ENCODE measurements at places on chromosomes 3 and 15.

DNA sequence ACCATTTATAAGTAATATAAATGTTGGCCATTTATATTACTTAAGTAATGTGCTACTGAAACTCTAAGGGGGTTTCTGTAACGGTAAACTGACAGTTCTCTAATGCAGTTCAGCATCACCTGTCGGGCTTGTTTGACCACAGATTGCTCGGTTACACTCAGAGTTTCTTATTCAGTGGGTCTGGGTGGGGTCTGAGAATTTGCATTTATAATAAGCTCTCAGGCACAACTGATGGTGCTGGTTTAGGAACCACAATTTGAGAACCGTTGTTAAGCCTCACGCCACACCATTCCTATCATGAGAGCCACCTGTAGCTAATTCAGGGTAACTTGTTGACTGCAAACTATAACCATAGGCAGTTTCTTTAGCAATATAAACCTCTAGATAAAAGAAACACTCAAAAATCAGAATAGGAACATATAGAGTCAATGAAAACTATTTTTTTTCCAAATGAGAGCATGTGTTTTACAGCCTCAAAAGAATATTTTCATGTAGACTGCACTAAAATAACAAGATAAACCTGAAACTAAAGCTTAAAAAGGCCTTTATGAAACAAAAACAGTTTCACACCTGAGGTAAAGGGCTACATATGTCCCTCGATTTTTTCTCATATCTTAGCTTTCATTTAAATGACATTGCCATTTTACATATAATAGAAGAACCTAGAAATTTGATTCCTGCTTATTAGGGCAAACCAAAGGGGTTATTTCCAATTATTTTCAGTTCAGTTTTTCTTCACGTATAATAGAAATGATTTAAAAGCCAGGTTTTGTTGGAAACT, 604.8 kb downstream of the UNC13C start:
- no peak for DNase-seq

DNA sequence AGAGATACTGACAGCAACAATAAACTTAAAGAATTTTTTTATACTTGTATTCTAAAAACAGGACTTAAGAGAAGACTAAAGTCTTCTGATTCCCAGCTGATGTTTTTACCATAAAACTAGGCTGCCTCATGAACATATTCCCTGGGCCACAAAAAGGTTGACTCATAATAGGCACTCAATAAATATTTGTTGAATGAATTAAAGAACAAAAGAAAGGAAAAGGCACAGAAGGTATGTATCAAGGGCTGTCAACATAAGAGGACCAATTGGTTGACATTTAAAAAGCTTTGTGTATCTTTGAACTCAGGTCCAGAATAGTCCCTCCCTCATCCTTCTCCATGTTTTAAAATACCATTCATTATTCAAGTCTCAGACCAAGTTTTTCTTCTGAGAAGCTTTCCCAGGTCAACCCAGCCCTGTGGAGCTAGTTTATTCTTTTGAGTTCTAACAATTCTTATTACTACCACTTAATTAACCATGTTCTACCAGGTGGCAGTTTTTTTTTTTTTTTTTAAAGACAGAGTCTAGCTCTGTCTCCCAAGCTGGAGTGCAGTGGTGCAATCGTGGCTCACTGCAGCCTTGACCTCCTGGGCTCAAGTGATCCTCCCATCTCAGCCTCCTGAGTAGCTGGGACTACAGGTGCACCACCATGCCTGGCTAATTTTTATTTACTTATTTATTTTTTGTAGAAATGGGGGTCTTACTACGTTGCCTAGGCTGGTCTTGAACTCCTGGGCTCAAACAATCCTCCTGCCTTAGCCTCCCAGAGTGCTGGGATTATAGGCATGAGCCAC, 17.5 kb upstream of the ARHGEF3 start:
- no peak for DNase-seq

GRCh38 chr15:89332446-89332845, 2.2 kb downstream of the POLG start:
- DNase-seq, result no peak

DNA sequence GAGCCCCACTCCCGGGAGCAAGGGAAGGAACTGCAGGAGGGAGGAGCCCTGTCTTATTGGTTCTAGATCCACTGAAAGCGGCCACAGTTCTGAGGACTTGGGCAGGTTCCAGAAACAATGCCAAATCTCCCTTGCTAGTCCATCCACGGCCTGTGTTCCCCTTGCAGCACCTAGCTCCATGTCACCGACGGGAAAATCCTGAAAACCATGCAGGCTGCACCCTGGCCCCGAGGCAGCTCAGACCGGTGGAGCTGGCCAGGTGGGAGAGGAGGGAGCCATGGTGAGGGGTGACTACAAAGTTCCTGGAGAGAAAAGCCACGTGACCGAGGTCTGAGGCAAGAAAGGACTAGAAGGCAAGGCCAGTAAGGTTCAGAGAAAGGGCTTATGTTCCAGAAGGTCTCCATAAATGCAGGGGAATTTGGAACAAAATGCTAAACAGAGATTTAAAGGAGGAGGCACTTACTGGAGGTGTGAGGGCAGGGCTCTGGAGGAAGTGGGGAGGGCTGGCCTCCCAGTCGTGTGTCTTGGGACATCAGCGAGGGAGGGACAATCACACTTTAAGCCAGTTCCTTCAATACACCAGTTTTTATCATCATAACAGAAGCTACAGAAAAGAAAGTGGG, 5.4 kb downstream of the MGLL start:
- DNase-seq, result no peak

GRCh38 chr3:11908981-11909698, 62.5 kb upstream of the TAMM41 start:
- DNase-seq, result no peak

GRCh38 chr3:15876669-15877068, 78.9 kb upstream of the ANKRD28 start:
- DNase-seq, result no peak

- DNase-seq, result no peak
Observed at GRCh38 chr15:98609144-98609852, 39.0 kb upstream of the IGF1R start.

DNA sequence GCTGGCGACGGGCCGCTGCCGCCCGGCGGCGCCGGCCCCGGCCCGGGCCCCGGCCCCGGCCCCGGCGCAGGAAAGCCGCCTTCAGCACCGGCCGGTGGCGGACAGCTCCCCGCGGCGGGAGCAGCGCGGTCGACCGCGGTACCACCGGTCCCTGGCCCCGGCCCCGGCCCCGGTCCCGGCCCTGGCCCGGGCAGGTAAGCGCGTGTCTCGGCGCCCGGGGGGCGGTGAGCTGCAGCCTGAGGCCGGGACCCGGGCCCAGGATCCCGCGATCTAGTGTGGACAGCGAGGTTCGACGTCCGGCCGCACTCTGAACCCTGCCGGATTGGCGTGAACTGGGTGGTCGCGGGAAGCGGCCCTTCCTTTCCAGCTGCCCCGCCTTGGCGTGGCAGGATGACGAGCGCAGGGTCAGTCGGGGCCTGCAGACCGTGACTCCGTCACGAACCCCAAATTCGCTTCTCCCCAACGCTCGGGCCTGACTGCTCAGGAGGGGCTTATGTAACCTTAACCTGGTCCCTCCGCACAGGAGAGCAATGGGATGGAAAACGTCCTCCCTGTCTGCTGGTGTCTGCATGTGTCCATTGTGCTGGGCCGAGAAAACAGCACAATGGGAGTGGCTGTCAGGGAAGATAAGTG, 472 bp downstream of the BSN start:
- DNase-seq, result no peak

DNA sequence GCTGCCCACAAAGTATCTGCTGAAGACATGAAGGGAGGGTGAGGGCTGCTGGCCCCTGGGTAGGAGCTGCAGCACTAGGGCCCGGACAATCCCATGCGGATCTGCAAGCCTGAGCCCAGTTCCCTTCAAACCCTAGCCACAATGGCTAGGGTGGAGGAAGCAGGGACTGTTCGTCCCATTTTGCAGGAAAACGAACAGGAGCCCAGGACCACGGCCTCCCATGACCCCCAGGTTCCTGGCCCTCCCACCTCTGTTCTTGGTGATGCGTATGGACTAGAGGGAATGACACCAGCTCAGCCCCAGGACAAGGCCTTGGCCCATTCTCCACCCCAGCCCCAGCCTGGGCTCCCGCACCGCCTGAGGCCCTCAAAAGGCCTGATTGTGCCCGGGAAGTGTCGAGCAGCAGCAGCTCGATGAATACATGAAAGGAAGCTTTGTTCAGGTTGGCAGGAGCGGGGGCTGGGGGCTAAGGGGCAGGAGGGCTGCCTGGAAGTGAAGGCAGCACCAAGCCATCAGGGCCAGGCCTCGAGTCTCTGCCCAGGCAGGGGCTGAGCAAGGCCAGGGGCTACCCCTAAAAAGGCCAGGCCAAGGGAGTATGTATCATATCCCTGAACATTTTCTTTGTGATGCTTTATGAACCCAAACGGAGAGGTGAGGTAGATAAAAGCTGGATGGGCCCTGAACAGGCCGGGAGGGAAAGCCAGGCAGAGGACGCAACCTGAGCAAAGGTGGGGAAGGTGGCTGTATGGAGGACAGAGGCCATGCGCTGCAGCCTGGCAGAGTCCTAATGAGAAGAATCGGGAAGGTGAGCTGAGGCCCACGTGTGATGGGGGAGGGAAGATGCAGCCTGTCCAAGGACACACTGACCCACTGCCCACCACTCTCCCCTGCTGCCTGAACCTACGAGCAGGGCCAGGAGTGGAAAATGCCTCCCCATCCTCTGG, 12.2 kb downstream of the SEMA7A start:
- DNase-seq, result no peak
